Hematopoietic multipotent progenitor cell treated with erythropoietin and hydrocortisone succinate and interleukin-3 and kit ligand, for 6 days (in vitro differentiated cells): ENCODE measurements at places on chromosomes 12 and 14.
A peak's percentile ranks its signal among the peaks of the same experiment; 100 is the strongest.

DNA sequence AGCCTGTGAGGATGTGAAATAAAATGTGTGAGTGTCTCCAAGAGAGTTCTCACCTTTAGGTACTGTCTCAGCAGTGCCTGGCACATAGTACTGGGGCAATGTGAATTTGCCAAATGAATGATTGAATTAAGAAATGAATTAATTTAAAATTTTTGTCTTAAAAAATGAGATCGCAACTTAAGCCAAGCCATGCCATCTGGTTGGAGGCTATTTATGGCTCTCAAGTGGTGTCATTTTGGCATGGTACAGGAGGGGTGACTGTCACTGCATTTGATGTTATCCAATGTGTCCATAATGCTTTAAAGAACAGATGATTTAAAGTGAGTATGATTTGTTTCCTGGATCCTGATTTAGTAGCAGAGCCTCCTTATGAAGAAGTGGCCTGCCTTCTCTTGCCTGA, 80.3 kb downstream of the SRGAP1 start:
- DNase-seq: no peak

GRCh38 chr14:101033446-101034165, 130.1 kb upstream of the RTL1 start:
- no peak for DNase-seq

DNA sequence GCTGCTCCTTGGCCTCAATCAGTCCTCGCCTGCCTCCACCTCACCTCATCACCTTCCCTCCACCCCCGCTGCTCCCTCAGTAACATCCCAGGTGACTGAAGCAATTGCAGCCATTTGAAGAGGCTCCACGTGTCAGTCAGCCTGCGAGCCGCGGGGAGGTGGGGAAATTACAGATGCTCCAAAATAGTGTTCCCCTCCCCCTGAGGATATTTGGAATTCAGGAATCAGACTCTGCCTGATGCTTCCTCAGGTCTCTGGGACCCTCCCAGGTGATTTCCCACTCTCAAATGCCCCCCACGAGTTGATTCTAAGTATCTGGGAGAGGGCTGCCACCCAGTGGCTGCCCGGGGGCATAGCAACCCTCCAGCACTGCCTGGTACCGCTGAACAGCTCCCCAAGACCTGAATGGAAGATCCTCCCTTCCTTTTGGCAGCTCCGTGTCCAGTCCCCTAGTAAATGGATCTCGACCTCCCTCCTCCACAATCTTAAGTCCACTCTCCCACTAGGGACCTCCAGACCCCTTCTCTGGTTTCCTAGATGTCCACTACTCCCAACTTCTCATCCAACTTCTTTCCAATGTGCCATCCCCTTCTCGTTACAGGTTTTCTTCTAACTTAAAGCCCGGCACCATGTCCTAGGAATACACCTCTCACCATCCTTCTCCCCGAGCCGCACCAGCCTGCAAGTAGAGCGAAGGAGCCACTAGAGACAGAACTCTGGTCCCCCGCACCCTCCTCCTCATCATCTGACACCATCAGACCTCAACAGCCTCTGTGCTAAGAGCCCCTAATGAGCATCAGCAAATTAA, 1.4 kb upstream of the ASIC1 start:
- peak; percentile 80 for DNase-seq

DNA sequence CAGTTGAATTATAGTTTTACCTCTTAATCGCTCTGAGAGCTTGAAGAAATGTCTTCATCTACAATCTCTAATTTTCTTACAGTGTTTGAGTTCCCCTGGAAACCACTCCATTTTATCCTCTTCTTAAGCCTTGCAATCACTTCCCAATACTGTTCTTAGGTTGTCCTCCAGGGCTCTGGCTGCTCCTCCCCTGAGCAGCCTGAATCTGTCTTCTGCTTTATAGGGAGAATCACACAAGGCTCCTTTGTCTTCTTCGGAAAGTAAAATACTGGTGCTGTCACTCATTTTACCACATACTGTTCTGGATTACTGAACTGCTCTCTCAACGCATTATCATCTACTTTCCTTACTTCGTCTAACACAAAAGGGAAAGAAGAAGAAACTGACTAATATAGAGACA, 133.7 kb downstream of the MDGA2 start:
- no peak for DNase-seq

- peak; percentile 32 for DNase-seq
Observed at GRCh38 chr14:94028450-94028826, 2.3 kb downstream of the OTUB2 start.

DNA sequence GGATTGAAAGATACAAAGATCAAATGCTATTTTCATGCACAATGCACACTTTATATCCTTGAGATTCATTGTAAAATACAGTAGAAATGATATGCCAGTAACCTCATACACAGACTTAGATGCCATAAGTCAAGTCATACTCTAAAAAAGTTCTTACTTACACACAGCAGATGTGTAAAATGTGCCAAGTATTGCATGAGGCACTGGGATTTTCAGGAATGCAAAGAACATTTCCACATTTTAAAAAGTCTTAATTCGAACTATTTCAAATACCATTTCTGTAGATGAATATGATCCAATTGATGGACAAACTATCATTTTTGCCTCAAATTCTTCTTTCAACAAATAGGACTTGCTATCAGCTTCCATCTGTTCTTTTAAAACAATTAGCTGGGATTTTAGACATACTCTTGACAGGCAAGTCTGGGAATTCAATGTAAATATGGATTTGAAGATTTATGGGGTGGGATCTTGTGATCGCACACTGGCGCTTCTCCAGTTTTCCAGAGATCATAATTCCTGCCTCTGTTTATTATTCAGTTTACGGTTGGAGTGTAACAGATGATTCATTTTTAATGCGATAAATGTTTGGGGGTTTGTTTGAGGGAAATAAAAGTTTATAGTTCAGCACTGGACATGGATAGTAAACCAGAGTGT, 183.8 kb downstream of the PAX9 start:
- no peak for DNase-seq

- no peak for DNase-seq
Observed at GRCh38 chr12:69897744-69898143, 72.7 kb downstream of the MYRFL start.

DNA sequence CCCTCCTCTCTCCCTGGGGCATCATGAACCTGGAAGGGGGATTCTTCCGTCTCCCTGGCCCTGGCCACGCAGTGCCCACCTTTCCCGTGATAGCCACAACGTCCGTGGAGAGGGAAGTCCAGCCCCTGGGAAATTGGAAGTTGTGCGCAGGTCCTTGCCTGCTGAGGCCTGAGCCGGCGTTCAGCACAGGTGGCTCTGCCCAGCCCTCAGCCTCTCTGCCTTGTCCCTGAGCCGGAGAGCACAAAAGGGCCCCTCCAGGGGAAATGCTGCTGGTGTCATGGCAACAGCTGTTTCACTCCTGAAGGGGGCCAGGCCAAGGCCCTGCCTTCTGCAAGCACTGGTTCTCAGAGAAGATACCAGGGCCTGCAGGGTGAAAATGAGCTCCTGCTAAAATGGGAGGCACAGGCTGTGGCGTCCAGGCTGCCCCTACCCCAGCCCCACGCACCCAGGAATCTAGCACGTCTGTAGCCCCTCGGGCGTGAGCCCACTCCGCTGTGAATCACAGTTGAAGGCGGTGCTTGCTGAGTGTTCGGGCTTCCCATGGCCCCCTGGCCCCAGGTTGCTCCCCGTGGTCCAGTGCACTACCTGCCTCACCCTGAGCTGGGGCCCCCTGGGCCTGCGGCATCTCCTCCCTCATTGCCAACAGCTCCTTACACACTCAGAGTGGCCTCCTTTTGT, 149.4 kb downstream of the ADGRD1 start:
- no peak for DNase-seq

DNA sequence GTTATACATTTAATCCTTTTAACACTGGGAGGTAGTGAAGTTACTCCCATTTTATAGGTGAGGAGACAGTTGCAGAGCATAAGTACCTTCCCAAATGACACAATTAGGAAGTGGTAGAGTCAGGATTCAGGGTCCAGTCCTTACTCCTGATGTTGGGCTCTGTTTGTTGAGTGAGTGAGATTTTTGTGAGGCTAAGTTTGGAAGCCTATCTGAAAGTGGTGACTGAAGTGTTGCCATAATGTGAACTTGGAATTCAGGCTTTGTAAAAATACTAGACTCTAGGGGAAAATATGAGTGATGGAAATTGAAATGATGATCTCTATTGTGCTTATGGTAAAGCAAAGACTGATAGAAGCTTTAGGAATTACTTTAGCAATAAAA, 2.2 kb downstream of the NUDT4 start:
- no peak for DNase-seq

- no peak for DNase-seq
Observed at GRCh38 chr14:84482256-84483071, 1047.5 kb upstream of the FLRT2 start.

GRCh38 chr14:34075042-34075744, 124.3 kb upstream of the EGLN3 start:
- DNase-seq: no peak
